Activated CD4-positive, alpha-beta T cell treated with anti-CD3 and anti-CD28 coated beads, Interleukin-10, Interleukin-2, amounts not matched to agents 100 ng/mL and 50 ng/mL, durations not matched to agents 16 hours and 8 hours (primary cell): ENCODE measurements at places on chromosomes 13 and 19.

DNA sequence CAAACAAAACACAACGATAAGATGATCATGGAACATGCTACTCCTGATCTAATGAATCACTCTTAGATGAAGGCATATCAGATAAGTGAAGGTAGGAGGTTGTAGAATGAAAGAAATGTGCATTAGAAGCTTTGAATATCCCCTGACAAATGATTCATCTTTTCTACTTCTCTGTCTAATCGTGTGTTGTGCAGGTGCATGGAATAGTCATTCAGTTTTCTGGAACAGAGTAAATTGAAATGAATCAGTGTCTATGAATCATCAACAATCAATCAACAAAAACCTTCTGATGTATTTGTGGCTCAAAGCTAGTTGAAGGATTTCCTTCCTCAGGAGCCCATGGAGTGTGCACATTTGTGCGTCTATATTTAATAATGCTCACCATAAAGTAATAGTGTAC is 1290.4 kb upstream of the PCDH20 start:
- DNase-seq, result no peak

GRCh38 chr13:77207943-77208342 is 119.0 kb downstream of the MYCBP2 start:
- peak; percentile 18 for DNase-seq

DNA sequence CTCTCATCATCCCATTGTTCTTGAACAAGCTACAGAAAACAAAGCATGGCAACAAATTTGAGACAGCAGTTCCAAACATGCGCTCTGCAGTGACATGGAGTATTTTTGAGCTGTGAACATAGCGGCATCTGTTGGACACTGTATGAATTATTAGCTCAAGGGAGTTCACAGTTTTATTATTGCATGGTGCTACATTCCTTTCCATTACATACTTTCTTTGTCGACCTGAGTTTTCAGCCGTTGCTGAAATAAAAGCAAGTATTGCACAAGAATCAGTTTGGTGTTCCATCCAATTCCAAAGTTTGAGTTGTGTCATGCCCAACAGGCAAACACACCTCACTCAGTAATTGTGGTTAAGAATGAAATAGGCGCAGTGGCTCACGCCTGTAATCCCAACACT is 30.1 kb upstream of the METTL21C start:
- DNase-seq, result peak; percentile 3

DNA sequence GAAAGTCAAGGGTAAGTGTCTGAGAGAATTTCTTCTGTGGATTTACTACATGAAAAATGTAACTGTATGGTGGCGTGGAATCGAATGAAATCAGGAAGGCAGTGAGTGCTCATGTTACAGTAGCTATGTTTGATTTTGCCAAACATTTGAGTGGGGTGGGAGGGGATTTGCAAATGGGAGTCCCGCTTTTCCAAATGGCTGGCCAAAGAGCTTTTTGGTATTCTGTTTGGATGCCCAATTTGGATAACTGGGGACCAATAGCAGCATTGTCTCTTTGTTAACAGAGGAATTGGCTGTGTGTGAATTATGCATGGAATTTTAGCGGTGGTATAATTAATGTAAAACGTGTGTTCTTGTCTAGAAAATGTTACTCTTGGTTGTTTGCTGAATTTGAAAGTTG is 17.8 kb downstream of the HNRNPM start:
- DNase-seq, result no peak

DNA sequence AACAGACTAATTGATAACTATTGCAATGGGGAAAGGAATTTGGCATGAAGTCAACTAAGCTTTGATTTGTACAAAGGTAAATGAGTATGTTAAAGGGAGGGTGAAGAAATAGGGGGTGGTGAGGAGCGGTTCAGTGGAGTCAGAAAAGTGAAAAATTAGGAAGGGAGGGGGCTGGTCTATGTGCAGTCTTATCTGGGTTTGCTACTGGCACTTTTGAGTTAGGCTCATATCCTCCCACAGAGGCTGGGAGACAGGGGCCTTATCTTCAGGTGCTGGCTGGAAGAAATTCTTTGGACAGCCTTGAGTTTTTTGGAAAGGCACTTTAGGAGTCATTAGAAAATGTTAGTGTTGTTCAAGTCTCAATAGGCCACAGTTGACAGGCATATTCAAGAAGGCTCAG is 11.1 kb downstream of the ZNF302 start:
- DNase-seq, result no peak

GRCh38 chr19:53696951-53697350 is 65.2 kb downstream of the DPRX start:
- DNase-seq, result no peak

DNA sequence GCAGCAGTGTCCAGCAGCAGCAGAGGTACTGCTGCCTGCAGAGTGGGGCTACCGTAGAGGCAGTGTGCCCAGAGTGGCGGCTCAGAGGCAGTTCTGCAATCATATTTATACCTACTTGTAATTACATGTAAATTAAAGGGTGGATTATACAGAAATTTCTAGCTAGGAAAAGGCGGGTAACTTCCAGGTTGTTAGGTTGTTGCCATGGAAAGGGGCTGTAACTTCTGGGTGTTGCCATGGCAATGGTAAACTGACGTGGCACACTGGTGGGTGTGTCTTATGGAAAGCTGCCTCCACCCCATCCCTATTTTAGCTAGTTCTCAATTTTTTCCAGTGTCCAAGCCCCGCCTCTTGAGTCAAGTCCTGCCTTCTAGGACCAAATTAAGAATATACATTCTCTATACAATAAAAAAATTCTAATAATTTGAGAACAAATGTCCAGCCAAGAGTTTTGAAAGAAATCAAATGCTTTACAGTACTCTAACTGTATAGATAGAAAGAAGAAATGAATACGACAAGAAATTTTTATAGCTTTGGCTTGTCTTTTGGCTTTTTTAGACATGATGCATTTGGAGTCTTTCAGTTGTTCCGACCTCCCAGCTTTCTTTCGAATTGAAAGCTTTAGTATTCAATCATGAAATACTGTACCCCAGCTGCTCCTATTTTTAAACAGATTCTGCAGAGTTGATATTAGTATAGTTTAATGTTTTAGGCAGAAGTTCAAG is 816.6 kb downstream of the DIAPH3 start:
- DNase-seq, result no peak

- no peak for DNase-seq
Measured at GRCh38 chr13:49549289-49549688, 36.1 kb downstream of the RCBTB1 start.

DNA sequence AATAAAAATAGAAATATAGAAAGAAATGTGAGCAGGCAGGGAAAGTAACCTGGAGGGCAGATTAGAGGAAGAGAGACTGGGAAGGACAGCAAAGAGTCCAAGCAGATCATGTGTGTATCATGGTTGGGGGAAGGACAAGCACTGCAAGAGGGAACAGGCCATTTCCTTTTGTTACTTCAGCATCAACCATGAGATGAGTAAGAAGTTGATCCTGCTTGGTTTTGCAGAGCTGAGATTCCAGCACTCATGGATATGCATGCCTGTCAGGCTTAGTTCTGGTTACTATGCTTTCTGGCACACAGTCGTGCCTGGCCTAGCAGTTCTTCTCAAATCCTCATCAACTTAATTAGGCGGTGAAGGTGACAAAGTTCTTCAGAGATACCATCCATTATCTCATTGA is 18.1 kb downstream of the NALCN start:
- DNase-seq, result no peak

GRCh38 chr19:38543807-38544568 is 73.8 kb downstream of the MAP4K1 start:
- peak; percentile 73 for DNase-seq

DNA sequence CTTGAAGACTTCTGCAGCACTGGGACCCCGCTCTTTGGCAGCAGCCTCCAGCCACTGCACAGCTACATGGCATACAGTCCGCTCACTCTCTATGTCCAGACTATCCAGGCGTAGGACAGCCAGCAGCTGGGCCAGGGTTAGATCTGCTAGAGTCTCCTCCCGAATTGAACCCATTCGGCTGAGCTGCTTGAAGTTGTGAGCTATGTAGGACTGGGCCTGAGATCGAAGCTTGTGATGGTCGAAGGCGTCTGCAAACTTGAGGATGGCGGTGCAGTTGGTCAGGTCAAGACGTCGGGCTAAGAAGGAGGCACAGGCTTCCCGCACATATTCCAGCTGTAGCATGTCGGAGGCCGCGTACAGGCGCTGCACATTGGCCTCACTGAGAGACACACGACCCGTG is 900 bp downstream of the KBTBD7 start:
- DNase-seq, result no peak

DNA sequence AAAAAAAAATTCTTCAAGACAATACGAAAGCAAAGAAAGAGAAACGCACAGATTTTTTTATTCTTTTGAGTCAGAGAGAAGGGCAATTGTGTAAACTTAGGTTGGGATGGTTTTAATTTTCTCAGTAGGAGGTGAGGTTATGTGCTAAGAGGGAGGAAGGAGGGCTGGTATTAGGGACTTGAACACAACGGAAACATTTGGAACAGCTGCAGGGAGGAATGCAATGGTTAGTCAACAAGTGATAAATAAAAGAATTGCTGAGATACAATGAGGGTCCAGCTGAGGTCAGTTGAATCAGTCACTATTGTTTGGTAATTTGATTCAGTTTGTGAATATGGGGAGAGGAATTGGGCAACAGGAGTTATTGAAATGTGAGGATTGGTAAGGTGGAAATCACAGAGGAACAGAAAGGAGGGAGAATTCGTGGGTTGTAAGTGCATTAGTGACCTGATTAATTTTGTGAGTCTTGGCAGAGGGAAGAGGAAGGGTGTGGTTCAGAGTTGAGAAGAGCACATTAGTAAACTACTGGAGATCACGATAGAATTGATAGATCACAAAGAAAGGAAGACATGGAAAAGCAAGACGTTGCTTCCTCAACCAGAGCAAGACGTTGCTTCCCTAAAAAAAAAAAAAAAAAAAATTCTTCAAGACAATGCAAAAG is 499.5 kb upstream of the SPRY2 start:
- no peak for DNase-seq

DNA sequence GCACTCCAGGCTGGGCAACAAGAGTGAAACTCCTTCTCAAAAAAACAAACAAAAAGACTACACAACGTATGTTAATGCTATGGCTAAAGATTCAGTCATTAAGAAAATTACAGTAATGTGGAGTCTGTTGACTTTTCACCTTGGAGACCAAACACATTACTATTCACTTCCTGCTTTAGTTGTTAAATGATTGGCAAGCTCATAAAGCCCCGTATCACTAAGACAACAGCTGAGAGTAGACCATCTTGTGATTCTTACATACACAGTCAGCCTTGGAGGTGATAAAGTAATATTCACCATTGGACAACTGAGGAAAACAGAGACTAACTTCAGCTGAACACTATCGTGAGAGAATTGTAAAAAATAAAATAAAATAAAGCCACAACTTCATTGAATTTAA is 86.5 kb downstream of the KCTD12 start:
- no peak for DNase-seq

DNA sequence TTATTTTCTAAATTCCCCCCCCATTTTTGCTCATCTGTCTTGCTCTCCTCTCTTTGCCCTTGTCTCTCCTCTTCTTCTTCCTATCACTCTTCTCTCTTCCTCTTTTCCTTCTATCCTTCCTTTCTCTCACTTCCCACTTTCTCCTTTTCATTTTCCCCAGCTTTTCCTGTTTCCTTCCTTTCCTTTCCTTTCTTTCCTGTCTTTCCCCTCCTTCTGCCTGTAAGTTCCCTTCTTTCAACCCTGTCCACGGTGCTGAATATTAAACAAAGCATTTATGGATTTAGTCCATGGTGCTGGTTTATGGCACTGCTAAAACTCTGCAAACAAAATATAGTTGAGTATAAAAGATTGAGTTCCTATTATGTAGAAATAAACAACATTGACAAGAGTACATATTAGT is 27.6 kb downstream of the SCEL start:
- DNase-seq, result no peak
